Aorta (tissue), 5 donors: ENCODE measurements at places on chromosomes 5 and 9. TPM values are rescaled to one million over a fixed set of nuclear protein-coding genes. Genes with fewer than 3 reads are reported as not detected.

GRCh38 chr5:127609957-127610356, 38.9 kb upstream of the CTXN3 start:
- H3K4me1 ChIP-seq, result no peaks in the 10 kb centered on the region
- H3K36me3 ChIP-seq, result no peaks in the 10 kb centered on the region
- H3K27me3 ChIP-seq, result no peaks in the 10 kb centered on the region
- H3K4me3 ChIP-seq, result no peak overlapping the region
- no peak for DNase-seq

Gene SLC6A7
- not detected for total RNA-seq

Gene TMEM171
- total RNA-seq, result not detected

Gene CD274
- total RNA-seq, result 3.8 TPM

DNA sequence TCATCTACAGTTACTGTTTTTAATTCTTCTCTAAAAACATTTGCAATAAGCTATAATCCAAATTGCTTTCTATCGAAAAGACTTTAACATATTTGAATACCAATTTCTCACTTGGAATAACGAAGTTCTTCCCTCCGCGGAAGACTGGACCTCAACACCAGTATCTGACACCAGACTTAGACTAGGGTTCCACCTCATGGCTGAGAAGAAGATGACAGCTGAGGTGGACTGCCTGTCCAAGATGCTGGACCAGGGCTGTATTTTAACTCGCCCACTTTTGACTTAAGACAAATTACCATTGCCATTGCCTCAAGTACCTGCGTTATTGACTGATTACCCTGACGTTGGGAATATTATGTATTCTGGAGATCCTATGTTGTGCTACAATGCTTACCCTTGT, 34.1 kb downstream of the ZMAT2 start:
- H3K4me1 ChIP-seq, result no peaks in the 10 kb centered on the region
- DNase-seq, result no peak
- H3K27me3 ChIP-seq, result no peaks in the 10 kb centered on the region
- H3K36me3 ChIP-seq, result no peaks in the 10 kb centered on the region

- H3K36me3 ChIP-seq, result no peaks in the 10 kb centered on the region
- H3K4me3 ChIP-seq, result no peak overlapping the region
- no peaks in the 10 kb centered on the region for H3K4me1 ChIP-seq
Measured at GRCh38 chr5:89016741-89017303, 133.8 kb upstream of the MEF2C start.

DNA sequence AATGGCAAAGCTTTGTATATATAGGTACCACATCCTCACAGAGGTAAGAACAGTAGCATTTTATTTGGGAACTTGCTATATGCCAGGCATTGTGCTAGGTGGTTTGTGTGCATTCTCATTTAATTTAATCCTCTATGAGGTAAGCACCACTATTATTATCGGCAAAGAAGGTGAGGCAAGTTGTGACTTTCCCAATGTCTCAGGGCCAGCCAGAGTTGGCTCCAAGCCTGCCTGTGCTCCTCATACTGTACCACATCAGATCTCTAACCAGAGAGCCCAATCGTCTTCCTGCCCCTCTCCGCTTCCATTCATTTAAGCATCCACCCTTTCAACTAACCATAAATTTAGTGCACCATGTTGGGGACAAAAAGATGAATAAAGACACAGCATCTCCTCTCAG, 55.1 kb downstream of the NIPSNAP3B start:
- no peaks in the 10 kb centered on the region for H3K27me3 ChIP-seq
- H3K27ac ChIP-seq, result no peak overlapping the region
- H3K4me1 ChIP-seq, result no peaks in the 10 kb centered on the region
- peaks cover 1% of the 10 kb centered on the region for H3K36me3 ChIP-seq
- no peak for DNase-seq
- no peak overlapping the region for H3K4me3 ChIP-seq

DNA sequence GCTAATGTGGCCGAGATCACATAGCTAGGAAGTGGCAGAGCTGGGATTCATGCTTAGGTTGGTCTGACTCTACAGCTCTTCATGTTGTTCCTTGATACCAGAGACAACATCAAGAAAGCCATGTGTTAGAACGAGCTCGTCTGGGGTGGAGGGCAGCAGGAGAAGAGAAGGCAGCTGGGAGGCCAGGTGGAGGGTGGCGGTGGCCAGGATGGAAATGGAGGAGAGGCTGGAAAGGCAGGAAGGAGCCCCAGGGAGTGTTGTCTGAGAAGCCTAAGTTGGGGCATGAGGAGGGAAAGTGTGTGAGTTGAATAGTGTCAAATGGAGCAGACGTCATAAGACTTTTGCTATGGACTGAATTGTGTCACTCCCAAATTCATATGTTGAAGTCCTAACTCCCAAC, 315.3 kb downstream of the GADD45G start:
- no peak overlapping the region for H3K27ac ChIP-seq
- H3K4me1 ChIP-seq, result no peaks in the 10 kb centered on the region
